Foreskin keratinocyte (primary cell): ENCODE measurements at places on chromosomes 13 and 19.

GRCh38 chr13:98457053-98457452, 119.9 kb downstream of the STK24 start:
- no peak for DNase-seq

- no peak for DNase-seq
Measured at GRCh38 chr13:22903301-22903700, 277.5 kb upstream of the SGCG start.

DNA sequence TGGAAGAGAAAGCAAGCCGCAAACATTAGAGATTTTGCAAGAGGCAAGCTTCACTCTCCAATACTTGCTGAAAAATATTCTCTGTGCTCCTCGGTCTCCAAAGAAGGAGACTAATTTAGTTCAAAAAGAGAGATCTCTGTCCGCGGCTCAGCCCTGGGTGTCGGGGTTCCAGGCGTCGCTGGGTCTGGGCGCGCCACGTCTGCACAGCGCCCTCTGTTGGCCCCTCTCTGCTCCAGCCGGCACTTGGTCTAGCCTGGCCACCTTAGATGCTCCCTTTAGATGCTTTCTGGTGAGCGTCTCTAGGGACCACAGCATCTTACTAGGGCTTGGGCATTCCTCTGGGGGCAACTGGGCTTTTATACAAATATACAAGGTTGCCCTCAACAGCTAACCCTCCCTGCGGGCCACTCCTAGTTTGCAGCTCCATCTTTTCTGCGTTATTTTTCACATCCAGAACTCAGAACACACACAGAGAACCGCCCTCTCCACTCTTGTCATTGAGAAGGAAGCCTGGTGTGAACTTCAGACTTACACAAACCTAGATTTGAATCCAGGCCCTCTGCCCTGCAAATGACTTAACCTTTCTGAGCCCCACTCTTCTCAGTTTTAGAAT, 78.3 kb downstream of the CYSLTR2 start:
- DNase-seq, result no peak

DNA sequence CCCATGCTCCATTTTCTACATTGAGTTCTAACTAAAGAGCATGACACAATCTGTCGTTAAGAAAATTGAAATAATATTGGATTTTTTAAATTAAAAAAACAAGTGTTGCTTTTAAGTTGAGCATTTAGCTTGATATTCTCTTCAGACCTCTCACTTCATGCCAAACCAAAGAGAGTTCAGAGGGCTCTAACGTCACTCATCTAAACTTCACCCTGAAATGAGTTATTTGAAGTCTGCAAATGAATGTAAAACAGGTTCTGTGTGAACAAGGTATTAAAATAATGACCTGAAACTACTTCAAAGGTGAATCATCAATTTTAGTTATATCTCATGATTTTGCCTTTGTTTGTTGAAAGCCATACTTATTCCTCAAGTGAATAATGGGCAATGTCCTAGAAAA, 61.8 kb downstream of the MRPL57 start:
- DNase-seq, result no peak

DNA sequence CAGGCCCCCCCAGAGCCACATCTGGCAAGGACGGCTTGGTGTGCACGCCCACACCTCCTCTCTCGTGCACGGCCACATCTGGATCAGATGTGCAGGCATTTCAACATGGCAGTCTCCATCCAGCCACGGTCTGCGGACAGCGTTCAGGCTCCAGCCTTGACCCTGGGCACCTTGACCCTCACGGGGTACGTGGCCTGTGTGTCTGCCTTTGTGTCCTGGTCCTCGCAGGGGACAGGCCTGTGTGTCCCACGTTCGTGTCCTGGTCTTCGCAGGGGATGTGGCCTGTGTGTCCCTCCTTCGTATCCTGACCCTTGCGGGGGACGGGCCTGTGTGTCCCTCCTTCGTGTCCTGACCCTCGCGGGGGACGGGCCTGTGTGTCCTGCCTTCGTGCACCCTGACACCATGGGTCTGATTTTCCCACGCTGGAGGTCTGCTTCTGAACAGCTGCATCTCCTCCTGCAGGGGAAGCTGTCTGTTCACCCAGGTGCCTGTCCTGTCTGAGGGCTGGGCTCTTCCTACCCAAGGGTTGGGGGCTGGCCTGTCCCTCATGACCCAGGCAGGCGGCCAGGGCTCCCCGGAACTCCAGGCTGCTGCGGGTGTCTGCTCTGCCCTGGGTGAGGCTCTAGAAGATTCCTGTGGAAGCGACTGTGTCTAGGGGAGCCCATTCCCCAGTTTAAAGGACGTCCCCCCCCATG, 25.3 kb downstream of the RASA3 start:
- DNase-seq, result no peak

GRCh38 chr19:48900477-48901406, 630 bp downstream of the NUCB1 start:
- DNase-seq, result no peak

DNA sequence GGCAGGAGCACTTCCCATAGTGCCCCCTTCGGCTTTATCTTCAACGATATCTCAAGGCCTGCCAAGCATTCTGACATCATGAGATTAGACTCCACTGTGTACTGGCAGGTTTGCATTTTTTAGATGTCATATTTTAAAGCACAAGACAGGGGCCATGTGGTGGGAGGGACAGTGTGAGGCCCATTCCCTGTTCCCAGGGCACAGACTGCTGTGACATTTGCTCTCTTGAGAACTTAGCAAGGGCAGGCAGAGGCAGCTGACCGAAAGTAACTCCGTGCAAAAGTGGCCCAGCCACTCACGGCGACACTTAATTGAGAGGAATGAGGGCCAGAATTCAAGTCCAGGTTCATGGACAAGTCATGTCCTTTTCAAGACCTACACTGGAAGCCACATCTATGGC, 201.8 kb downstream of the COL4A1 start:
- DNase-seq, result no peak

GRCh38 chr13:23510979-23511735, 59.1 kb upstream of the TNFRSF19 start:
- peak; percentile 40 for DNase-seq

GRCh38 chr13:30421093-30422053, 920 bp upstream of the UBE2L5 start:
- peak; percentile 74 for DNase-seq

DNA sequence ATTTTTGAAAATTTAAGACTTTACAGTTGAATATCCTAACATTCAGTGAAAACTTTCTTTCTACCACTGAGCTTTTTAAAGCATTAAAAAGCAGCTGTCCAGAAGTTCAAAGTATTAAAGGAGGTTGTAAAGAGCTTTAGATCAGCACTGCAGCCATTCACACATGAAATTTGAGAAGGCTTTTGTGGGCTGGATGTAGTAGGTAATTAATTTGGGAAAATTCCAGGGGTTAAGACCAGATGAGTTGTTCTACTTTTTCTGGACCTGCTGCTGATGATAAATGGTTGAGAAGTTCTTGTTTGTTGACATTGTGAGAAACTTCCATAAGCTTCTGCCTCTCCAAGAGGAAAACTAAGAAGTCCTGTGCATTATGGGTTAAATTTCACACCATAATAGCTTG, 1779.6 kb upstream of the PRR20A start:
- DNase-seq, result no peak

- DNase-seq, result no peak
Measured at GRCh38 chr13:50129706-50130122, 114.5 kb downstream of the KCNRG start.

DNA sequence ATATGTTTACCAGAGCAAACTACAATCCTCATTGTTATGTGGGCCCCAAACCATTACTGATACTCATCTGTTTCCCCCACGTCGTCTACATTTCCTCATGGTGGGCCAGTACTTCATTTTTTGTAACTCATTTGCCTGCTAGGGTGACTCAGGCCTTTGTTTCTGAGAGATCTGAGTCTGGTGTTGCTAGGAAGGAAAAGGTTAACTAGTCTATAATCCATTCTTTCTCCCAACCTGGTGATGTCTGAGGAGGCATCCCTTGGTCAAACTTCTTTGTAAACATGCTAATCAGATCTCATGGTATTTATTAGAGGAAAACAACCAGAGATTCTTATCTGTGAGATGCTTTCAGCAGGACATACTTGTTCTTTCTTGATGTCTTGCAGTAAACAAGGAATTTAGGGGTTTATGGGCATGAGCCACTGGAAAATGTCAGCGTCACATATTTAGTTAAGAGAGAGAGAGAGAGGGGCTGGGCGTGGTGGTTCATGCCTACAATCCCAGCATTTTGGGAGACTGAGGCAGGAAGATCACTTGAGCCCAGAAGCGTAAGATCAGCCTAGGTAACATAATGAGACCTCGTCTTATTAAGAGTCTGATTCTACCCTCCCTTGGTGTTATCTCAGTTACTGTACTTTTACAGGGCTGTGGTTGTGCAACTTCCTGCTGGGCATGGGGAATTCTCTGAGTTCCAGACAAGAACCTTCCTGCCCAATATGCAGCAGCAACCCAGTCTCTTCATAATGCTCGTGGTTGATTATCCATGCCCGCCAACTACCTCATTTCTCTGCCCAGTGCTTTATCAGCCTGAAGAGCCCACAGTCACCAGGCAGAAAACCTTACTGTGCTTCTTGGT, 9.7 kb upstream of the DPRX start:
- peak; percentile 15 for DNase-seq

DNA sequence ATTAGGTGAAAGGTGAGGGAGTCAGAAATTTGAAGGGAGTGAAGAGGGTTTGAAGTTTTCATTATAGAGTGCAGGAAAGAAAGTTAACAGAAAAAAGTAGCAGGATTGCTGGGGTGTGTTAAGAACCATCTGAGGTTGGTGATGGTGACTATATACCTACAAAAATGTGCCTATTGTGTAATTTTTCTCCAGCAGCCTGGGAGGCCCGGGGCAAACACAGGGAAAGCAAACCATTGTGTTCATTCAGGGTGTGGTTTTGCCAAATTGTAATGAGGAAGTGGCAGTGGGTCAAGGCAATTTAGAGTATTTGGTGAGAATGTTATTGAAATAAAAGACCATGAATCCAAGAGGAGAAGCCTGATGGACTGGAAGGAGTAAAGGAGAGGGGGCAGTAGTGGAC, 8.2 kb upstream of the SUCLA2 start:
- DNase-seq, result peak; percentile 83

DNA sequence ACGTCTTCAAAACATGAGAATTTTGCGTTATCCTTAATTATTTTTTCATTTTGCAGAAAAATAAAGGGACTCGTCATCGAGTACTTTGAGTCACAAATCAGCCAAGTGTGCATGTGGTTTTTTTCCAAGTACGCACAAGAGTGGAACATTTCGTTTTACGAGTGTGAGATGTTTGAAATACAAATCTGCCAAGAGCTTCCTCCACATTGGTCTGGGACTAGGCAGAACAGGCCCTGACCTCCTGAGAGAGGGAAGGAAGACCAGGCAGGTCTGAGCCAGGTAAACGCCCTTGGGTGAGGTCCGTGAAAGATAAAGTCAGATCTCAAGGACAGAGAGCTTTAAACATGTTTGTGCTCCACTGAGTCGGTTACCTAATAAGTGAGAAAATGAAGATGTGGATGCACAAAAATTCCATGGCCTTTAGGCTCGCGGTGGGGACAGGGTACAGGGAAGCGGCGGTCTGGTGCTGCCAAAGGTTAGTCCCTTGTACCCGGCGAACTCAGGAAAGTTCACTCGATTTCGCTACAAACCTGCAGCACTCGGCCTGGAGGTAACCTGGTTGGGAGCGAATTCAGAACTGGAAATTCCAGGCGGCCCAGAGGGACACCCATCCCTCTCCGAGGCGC, 473 bp upstream of the ITM2B start:
- peak; percentile 26 for DNase-seq

DNA sequence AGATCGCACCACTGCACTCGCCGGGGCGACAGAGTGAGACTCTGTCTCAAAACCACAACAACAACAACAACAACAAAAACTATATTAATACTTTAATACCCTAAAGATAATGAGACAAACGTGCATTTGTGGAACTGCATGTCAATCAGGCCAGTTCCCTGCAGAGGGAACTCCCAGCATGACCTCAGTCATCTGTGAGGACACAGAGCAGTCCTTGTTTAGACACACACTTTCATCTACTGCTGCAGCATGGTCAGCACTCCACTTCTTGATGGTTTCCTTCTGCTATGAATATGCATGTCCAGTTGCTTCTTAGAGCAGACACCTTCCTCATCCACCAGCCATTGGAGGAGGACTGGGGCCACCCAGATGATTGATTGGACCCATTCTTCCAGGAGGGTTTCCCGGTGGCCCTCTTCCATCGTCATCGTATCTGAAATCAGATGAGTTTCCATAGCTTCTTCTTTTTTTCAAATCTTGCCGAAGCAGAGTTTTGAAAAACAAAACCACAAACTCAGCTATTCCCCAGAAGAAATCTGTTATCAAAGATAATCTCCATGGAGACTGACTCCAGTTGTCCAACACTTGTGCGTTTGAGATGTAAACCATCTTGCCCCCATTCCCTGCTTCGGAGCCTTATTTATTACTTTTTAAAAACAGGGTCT, 26.5 kb downstream of the ZNF607 start:
- no peak for DNase-seq

GRCh38 chr13:100128373-100128772, 39.5 kb downstream of the PCCA start:
- DNase-seq, result no peak

DNA sequence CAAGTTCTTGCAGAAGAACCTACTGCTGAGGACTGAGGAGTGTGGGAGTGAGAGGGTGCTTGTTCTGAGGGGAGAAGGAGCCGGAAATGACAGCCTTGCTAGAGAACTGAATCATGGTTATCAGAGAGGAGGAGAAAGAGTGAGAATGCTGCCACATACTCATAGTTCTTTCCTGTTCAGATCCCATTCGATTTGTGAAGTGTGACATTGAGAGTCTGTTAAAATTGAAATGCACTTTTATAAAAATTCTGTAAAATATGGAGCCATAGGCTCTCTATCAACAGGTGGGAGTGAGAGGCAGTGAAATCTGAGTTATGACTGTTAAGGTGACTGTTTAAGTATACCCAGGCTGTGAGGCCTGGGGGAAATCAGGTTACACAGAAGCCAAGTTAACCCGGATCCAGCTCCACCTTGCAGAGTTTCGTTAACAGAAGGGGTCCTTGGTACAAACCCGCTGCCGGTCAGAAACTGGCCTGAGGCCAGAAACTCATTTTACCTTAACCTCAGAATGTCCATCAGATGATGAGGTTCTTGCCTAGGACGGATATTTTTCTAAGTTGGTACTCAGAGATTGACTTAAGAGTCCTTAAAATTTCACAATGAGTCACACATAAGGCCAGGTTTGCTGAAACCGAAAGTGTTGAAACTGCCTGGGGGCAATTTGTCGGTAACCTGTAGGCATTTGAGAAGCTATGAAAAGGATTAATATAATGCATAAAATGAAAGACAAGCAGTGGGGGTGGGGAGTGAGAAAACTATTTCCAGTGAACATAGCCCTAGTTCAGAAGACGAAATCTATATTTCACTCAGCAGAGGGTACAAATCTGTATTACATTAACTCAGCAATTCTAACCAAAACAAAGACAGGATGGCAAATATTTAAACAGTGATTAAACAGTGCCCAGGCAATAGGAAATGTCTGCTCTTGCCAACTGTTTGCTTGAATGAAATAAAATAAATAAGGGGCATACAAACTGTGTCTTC, 350.5 kb downstream of the KCNRG start:
- peak; percentile 62 for DNase-seq

GRCh38 chr13:106530980-106531481, 4.4 kb downstream of the EFNB2 start:
- no peak for DNase-seq

DNA sequence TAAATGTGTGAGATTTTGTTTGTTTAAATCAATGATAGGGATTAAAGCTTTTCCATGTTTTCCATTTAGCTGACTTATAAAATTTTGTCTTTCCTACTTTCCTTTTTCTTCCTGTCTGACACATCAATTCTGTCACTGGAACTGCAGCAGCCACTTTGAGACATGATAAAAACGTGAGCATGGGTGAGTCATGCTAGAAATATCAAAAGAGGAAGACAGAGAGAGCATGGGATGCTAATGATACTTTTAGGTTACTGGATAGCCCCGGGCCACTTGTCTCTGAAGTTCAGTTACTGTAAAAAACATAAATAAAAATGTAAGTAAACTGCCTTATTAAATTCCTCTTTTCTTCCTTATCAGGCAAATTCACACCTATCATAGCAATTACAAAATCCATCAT, 1332.0 kb upstream of the PCDH20 start:
- peak; percentile 52 for DNase-seq
